Naive thymus-derived CD8-positive, alpha-beta T cell (primary cell): ENCODE measurements at places on chromosomes 1 and 21. TPM values are rescaled to one million over a fixed set of nuclear protein-coding genes. Genes with fewer than 3 reads are reported as not detected.

- no peak for DNase-seq
Observed at GRCh38 chr1:154958681-154959425, 2.7 kb downstream of the PYGO2 start.

The PDZK1IP1 gene
- polyA plus RNA-seq, result not detected

- no peak for DNase-seq
Observed at GRCh38 chr1:201501144-201501543, 5.8 kb downstream of the CSRP1 start.

- DNase-seq, result no peak
Observed at GRCh38 chr1:228134591-228134990, 5.5 kb upstream of the GUK1 start.

DNA sequence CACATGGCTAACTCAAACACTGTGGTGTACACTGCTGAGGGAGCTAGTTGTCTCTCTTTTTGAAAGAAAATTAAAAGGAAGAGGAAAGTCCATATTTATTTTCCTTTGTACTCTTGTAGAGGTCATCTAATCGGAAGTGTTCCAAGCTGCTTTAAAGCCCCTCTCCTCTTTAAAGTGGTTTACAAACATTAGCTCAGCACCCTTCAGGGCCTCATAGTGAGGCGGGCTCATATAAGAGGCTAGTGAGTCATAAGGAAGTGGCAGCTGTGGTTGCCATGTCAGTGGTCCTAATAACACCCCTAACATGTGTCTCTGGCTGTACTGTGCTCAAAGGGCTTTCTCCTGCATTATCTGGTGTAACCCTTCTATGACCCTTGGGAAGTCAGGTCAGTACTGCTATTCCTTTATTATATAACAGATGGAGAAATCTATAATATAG, 104.4 kb upstream of the SERBP1 start:
- DNase-seq, result no peak

GRCh38 chr1:184033711-184034167, 3.8 kb downstream of the COLGALT2 start:
- DNase-seq, result no peak

DNA sequence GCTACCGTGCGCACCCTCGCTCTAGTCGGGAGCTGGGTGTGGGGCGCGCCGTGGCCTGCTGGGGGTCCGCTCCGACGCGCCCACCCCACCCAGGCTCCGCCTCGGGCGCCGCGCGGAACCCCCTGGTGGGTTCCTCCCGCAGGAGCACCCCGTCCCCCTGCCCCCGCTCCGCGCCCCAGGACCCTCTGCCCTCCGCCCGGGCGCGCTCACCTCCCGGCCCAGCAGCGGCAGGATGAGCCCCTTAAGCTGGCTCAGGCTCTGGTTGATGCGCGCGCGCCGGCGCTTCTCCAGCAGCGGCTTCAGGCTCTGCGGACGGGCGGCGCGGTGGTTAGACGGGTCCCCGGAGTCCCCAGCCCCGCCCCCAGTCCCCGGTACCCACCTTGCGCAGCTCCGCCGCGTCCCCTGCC, 319 bp downstream of the HES2 start:
- DNase-seq, result no peak

DNA sequence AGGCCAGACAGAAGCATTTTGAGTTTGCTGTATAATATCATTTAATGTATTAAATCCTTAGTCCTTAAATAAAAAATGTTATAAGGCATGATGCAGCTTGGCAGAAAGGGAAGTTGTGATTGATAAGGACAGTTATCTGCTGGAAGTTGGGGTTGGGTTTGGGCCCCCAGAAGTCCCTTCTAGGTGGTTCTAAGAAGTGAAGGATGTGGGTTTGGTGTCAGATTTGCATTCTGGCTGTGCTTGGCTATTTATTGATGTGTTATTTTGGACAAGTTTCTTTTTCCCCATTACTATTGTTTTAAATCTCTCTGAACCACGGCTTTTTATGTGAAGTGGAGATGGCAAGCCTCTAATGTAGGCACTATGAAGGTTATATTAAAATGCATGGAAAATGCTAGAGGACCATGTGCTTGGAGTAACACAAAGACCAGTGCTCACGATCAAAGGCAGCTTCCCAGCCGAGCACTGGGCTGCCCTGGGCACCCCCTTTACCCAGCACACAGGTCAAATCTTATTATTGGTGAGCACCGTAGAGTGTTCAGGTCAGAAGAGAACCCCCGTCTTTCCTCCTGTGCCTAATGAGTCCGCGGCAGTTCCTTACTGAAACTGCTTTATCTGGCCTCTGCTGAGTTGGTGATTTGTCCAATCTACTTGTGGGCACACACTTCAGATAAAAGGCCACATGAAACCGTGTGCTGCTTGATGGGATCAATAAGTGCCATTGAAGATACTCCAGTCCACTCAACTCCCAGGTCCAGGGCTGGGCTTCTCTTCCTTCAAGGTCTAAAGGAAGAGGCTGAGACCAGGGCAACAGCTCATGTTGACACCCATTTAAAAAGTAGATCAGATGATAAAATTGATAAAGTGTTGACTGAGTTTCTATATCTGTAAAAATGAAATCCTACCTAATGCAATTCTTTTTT, 212.0 kb downstream of the PRDM2 start:
- no peak for DNase-seq

DNA sequence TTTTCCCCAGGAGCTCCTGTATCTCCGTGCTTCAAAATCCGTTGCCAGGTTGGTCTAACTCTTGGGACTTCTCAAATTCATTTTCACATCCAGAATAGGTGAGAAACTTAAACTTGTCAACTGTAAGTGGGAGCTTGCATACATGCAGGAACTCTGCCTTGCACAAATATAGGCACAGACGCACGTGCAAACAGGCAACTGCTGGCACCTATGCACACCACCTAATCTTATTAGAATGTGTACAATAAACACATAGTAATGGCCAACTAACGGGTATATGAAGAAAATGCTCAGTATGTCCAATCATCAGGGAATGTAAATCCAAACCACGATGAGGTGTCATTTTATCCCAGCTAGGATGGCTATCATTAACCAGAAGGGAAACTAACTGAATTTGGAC, 22.6 kb upstream of the FCGR2A start:
- no peak for DNase-seq

The AMY1C gene
- polyA plus RNA-seq, result not detected

- DNase-seq, result no peak
Observed at GRCh38 chr1:25197982-25198662, 34.2 kb downstream of the SYF2 start.

The RGS8 gene
- not detected for polyA plus RNA-seq

- no peak for DNase-seq
Observed at GRCh38 chr1:208907790-208908189, 663.6 kb upstream of the PLXNA2 start.

DNA sequence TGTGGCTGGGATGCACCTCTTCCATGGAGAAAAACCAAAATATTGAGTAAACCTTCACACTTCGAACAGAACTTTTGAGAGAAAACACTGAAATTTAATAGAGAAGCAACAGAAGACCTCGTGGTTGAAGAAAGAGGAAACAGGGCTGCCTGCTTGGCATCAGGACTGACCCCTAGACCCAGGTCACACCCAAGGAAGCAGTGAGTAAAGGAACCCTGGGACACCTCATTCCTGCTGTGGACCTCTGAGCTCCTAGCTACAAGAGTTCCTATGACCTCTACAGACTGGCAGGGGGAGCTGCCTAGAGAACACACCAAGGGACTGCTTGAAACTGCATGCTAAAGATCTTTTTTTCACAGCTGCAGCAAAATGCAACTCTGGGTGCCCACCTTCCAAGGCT, 67.8 kb downstream of the FASLG start:
- DNase-seq, result no peak

The TFF1 gene
- polyA plus RNA-seq, result not detected

DNA sequence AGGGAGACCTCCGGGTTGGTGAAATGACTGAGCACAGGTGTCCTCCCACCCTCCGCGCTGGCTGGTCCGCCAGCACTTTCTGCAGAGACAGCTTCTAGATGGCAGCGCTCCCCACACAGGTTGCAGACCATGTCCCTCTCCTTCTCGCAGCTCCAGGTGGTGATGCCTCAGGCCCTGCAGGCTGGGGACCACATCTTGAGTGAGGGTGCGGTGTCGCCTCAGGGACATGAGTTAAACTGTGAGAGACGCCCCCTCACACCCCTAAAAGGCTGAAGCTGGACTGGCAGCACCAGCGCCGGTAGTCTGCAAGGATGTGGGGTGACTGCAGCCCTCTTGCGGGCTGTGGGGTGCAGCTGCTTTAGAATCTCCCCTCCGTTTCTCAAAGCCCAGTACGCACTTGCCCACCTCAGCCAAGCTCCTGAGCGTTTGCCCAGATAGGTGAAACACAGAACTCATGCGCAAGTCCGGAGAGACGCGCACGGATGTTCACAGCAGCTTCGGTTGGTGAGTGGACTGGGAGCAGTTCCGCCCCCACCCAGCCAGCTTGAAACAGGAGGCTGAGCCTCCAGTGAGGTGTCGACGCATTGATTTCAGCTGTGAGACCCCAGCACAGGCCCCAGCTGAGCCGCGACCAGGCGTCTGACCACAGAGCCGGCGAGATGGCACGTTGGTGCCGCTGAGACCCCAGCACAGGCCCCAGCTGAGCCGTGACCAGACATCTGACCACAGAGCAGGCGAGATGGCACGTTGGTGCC, 28.6 kb downstream of the COL6A1 start:
- DNase-seq, result no peak

DNA sequence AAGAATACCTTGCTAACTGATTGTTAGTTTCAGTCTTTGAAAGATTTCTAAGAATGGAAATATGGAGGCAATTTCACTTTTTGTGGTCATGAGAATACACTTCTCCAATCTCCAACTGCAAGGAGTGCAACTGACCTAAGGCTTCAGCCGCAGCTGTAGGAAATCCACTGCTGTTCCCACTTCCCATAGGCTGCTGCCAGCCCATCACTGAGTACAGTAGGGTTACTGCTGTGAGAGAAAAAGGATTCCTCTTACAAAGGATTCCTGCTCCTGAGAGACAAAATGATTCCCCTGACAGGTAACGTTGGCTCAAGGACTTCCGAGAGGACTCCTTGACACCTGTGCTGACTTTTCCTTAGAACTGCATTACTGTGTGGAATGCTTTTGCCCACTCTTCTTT, 87.4 kb downstream of the ADGRL4 start:
- DNase-seq, result no peak

GRCh38 chr1:153957744-153958110, 685 bp downstream of the CRTC2 start:
- DNase-seq, result no peak

DNA sequence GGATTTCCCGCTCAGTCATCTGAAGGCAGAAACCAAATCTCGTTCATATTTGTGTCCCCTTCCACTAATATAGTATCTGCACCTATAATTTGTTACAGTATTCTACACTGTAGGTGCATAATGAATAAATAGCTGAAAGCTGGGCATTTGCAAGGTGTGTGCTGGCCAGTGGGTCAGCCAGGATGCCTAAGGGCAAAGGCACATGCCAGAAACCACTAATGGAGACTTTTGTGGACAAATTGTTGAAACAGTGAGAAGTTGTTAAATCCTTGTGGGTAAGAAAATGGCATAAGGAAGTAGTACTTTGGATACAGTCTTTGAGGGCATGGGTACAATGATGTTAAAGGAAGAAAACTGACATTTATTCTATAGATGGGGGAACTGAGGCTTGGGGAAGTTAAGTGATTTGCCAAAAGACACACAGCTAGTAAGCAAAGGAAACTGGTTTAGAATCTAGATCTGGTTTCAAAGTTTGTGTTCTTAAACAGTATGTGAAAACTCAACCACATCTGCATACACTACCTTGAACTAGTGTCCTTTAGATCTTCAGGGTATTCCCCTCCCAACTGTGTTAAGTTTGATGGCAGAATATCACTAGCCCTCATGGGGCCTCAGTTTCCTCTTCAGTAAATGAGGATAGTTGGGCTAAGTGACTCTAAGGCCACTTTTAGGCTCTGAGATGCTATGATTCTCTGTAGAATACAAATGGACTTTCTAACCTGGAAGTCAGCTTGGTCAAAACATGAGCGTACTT, 26.5 kb upstream of the LRRC8C start:
- DNase-seq, result no peak
